ENCODE measurements at places on chromosomes 11 and 22.

DNA sequence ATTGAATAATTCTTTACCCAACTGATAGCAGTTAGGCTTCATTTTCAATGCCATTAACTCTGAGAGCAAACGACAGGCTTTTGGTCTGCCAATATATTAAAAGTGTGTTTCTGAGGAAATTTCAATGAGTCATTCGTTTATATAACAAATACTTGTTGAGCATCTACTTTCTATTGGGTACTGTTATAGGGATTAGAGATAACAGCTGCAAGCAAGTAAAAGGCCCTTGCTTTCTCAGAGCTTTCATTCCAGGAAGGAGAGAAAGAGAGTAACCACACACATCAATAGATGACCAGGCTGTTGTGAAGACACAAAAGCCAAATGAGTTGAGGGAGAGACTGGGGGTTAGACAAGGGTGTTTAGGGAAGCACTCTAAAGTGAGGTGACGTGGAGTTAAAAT lies 35.7 kb downstream of the CD44 start:
- DNase-seq, result no peak

GRCh38 chr11:18329196-18329870 lies 7.0 kb downstream of the GTF2H1 start:
- DNase-seq, result no peak

DNA sequence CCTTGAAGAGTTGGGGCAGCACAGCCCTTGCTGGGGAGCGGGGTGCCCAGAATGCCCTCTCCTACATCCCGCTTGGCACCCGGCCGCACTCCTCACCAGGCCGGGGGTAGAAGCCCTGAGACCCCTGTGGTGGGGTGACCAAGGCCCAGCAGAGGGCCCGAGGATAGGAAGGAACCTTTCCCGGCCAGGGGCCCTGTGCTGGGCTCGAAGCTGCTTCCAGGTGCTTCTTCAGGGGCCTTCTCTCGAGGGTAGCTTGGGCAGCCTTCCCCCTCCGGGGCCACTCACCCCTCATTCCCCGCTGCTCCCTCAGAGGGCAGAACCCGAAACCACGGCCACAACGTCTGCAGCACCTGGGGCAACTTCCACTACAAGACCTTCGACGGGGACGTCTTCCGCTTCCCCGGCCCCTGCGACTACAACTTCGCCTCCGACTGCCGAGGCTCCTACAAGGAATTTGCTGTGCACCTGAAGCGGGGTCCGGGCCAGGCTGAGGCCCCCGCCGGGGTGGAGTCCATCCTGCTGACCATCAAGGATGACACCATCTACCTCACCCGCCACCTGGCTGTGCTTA lies 752 bp downstream of the MUC2 start:
- no peak for DNase-seq

DNA sequence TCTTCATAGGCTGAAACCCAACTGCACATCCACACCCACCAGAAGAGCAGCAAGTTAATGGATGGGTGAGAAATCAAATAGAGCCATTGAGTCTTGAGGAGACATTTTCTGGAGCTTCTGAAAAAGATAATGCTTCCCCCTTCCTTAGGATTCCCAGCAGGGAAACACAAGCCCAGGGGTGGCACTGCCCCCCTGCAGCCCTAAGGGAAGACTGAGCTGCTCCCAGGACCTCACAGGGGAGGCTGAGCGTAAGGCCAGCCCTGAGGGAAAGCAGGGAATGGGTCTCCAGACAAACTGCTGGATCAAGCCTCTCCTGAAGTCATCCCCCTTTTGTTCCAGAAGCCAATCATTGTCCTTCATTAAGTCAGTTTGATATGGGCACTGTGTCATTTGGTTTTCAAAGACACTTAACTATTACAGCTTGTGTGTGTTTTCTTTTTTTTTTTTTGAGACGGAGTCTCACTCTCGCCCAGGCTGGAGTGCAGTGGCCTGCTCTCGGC lies 15.1 kb downstream of the LTO1 start:
- DNase-seq, result no peak

GRCh38 chr22:47046411-47047065 lies 284.1 kb downstream of the TBC1D22A start:
- DNase-seq, result no peak

- no peak for DNase-seq
These were observed 32.1 kb downstream of the UQCR10 start for GRCh38 chr22:29799217-29799680.

GRCh38 chr11:112593440-112593839 lies 332.8 kb upstream of the PLET1 start:
- DNase-seq, result no peak

- peak; percentile 46 for DNase-seq
These were observed 19.5 kb downstream of the IL17REL start for GRCh38 chr22:49992921-49993648.

DNA sequence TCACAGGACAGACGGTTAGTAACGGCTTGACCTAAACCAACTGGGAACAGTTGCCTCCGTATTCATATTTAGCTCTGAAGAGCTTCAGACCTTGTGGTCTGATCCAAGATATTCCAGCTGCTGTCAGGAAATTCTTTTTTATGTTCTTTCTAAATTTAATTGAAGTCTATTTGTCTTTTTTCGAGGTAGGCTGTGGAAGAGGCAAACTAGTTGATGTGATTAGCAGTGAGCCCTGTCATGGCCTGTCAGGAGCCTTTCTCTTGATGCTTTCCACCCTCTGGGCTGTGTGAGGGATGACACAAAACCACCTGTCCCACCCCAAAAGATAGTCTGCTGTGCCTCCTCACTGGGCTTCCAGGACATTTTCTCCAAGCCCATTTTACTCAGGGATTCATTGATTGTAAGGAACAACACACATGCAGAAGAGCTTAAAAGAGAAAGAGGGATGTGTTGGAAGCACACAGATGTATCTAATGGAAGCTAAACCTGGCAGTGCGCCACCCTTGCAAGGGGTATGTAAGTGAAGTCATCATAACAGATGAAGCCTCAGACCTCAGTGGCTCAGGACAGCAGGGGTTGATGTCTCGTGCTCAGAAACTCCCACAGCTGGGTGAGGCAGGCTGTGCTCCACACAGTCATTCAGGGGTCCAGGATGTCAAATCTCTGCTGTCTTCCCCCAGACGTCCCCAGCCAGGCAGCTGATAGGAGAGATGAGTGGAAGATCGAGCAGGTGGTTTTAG lies 170.0 kb downstream of the NCAM1 start:
- no peak for DNase-seq

- no peak for DNase-seq
These were observed 5.3 kb downstream of the NEAT1 start for GRCh38 chr11:65427691-65428577.

DNA sequence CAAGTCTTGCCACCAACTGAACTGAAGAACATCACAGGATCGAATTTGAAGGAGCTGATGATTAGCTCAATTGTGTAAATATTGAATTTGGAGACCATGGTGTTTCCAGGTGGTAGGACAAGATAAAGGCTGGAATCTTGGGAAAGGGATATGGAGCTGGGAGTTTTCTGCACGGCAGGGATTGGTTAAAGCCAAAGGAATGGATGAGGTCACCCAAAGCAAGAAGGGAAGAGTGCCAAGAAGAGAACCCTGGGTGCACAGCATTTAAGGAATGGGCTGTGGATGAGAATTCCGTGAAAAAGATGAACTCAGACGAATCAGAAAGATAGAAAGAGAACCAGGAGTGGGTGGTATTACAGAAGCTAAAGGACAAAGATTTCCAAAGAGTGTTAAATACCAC lies 29.4 kb upstream of the RRAS2 start:
- no peak for DNase-seq

DNA sequence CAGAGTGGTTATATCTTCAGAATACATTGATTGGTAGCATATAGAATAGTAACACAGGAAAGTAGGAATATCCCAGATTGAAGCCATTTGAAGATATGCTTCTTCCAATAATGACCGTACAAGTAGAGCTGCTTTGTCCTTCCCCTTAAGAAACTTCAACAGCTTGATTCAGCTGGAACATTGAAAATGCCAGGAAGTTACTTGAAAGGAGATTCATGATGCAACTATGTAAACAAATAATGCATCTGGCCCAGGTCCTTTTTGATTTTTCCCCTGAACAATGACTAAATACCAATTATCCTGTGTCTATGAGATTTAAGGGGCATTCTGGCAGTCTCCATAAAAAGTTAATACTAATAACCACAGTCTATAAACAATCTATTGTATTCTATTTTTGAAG lies 3.0 kb downstream of the DKK3 start:
- no peak for DNase-seq

GRCh38 chr22:39392341-39392948 lies 7.1 kb upstream of the TAB1 start:
- no peak for DNase-seq

DNA sequence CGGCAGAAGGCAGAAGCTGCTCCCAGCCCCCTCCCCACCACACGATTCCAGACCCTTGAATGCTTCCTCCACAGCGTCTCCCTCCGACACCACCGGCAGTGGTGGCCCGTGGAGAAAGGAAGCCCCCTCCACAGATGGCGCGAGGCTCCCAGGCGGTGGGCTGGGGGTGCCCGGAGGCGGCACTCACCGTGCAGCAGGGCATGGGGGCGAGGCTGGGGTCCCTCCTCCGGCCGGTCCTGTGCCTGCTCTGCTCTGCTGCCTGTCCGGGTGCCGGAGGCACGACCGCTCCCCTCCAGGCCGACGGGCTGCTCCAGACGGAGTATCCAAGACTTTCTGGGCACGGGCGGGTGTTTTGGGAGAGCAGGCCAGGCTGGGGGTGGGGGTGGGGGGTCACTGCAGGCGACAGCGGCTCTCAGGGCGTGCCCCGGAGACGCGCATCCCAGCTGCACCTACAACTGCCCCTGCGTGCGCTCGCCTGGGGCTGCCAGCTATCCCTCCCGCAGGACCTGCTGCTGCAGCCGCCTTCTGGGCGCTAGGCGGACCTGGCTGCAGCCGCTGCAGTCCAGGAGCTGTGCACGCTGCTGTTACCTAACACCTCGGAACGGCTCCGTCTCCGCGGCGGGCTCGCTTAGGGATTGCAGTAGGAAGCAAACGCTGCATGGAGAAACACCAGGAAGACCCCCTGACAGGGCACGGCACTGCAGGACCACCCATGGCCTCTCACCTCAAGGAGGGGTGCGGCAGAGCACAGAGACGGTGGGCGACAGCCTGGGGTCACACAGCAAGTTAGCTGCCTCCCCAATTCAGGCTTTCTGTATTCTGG lies 15.2 kb downstream of the MRGPRG start:
- no peak for DNase-seq

GRCh38 chr11:10484461-10485180 lies 29.6 kb downstream of the AMPD3 start:
- DNase-seq, result no peak

- no peak for DNase-seq
These were observed 28.1 kb downstream of the NRXN2 start for GRCh38 chr11:64694821-64695365.

DNA sequence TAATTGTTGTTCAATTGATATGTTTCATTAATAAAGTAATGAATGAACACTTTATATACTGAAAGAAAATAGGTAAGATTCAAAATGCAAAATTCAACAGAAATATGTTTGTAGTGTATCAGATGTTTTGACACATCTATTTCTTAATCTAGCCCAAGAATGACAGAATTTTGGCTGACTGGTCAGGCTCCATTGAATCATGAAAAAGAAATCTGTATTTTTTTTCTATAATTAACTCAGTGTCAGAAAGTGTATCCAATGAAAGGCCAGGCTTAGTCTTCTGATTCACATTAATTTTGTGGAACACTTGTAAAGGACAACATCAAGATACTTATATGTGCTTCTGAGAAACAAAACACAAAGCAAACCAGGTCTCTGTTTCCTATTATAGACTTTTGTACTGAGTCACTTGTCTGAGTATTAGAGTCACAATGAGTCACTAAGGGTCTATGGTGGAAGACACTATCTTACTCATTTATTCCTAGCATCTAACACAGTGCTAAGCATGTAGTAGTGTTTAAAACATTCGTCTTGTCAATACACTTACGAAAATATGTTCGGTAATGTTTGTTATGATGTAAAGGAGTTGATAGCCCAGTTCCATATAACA lies 297.7 kb upstream of the CCDC90B start:
- DNase-seq, result no peak

DNA sequence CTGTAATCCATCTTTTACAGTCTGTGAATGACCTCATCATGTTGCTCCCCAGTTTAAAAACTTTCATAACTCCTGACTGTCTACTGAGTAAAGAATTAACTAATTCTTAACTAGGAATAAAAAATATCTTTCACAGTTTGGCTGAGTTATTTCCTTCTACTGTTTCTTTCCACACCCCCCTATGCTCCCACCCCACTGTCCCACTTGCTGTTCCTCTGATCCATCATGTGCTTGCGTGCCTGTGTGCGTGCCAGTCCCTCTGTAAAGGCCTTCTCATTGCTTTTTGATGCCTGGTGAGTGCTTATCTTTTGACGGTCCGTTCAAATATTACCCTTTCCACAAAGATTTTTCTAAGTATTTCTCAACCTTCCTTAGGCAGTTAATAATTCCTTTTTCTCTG lies 55.6 kb downstream of the ATG16L2 start:
- DNase-seq, result no peak

- DNase-seq, result peak; percentile 10
These were observed 37.9 kb downstream of the NECTIN1 start for GRCh38 chr11:119691020-119691666.

- no peak for DNase-seq
These were observed 624 bp upstream of the B4GALNT4 start for GRCh38 chr11:368414-369335.

- DNase-seq, result no peak
These were observed 13.2 kb downstream of the MPZL3 start for GRCh38 chr11:118238929-118239328.

GRCh38 chr22:29310863-29311339 lies 4.5 kb downstream of the GAS2L1 start:
- DNase-seq, result peak; percentile 10

GRCh38 chr11:109838026-109838425 lies 255.2 kb upstream of the ZC3H12C start:
- no peak for DNase-seq

- no peak for DNase-seq
These were observed 24.5 kb downstream of the SMIM38 start for GRCh38 chr11:69180226-69180625.

GRCh38 chr22:46242076-46242475 lies 8.0 kb downstream of the CDPF1 start:
- no peak for DNase-seq

DNA sequence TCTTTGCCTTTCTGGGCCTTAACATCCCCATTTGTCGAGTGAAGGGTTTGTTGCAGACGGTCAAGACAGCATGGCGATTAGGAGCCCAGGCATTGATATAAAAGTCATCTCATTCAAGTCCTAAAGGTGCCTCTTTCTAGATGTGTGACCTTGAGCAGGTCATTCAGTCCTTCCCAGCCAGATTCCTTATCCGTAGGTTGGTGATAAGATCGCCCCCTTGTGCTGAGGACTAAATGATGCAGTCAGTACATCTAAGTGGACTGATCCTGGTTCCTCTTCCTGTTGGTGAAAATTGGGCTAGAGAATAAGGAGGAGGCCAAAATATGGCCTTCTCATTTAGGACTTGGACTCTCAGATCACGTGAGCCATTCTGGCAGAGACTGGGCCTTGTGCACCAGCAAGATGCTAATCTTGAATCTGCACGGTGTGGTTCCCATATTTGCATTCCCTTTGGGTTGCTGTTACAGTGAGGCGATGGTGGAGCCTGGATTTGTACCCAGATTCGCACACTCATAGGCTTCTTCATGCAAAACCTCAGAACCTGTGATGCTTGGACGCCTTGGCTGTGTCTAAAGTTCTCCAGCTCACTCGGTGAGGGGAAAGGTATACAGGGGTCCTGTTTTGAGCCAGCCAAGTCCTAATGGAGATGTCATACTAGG lies 156.8 kb downstream of the MYO18B start:
- DNase-seq, result no peak

Measured in activated gamma-delta T cell treated with anti-CD3 and anti-CD28 coated beads, Interleukin-2, amount 50 U/mL, for 16 hours (primary cell).